Stimulated activated CD8-positive, alpha-beta memory T cell treated with anti-CD3 and anti-CD28 coated beads, Interleukin-4, amount 100 ng/mL, for 1 hour (primary cell): ENCODE measurements at places on chromosomes 1 and 21.

DNA sequence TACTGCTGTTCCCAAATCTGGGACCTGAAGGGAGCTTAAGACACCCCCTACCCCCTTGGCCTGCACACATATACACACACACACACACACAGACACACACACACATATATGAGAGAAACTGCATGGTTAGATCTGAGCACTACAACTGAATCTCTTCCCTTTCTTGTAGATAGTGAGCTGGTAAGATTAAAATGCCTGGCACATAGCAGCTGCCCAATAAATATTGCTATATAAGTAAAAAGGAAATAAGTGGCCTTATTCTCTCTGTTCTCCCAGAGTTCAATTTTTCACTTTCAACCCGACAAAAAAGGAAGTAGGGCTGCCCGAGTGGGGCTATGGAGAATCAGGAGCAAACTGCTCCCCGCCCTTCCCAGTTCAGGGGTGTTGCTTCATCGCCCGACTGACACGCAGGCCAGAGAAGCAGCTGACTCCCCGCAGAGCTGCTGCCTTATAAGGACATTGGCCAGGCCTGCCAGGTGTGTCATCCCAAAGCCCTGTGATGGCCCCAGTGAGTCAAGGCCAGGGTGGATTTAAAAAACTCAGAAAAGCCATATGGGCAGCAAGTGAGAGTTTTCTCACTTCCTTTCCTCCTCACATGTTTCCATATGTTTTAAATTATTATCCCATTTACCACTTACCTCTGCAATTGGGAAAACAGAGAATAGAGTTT is 106.5 kb upstream of the SLC44A3 start:
- no peak for DNase-seq

DNA sequence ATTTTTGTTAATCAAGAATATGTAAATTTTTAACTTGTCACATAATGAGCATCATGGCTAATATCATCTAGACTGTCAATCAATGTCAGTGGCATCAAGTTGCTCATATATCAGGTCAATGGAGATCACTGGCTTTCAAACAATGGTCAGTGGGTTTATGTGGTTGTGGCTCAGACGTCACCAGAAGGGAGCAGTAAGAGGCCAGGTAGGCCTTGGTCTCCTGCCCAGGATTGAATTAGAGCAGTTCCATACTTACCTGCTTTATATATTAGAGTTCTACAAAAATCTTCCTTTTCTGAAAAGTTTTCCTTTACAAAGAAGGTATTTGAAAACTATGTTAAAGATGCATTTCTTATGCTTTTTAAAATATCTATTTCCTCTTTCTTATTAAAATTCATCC is 206.3 kb upstream of the B3GALT2 start:
- DNase-seq = no peak

DNA sequence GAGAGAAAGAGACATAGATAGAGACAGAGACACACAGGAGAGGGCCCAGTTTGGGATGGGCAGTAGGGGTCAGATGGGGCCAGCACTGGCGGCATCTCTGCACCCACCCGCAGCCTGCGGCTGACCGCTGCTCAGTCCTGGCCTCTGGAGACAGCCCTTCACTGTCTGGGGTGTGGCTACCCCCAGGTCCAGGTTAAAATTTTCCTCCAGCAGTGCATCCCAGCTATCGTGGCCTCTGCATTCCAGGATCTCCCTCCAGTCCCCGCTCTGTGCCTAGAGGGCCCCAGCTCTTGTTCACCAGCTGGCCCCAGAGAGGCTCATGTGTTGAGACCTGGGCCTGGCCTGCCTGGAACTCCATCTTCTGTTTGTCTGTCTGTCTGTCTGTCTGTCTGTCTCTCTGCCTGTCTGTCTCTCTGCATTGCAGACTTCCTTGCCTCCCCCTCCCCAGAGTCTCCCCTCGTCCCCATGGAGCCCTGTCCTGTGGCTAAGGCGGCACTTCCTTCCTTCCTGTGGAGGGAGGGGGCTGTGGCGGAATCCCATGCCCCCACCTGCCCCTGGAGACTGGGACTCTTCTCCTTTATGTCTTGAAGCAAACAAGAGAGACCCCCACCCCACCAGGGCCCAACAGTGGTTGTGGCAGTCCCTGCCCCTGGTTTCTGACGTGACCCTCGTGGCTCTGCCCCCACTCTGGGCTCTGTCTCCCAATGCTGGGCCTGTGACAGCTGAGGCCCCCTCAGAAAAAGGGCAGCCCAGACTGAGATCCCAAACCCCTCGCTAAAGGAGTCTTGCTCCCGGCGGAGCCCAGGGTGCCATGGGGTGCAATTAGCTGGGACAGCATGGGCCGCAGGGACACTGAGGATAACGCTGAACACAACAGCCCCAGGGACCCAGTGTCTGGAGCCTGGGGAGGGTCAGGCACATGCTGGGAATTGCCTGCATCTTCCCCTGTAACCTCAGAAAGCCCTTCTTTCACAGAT is 241.8 kb downstream of the NPHP4 start:
- no peak for DNase-seq

DNA sequence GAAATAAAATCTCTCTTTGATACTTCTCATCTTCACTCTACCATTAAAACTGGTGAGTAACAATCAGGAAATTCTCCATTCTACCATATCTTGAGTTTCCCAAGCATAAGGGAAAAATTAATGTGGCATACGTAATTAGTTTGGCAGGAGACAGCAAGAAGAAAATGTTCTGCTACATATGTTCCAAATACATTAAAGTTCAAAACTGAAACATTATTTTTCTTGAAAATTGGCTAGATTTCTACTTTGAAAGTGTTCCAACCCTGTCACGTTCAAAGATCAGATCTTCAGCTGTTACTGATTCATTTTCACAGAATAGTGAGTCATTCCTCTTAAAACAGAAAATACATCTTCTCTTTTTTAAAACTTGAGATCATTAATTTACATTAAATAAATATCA is 48.5 kb downstream of the PIGK start:
- no peak for DNase-seq

- no peak for DNase-seq
Observed at GRCh38 chr1:42746436-42747105, 6.5 kb upstream of the CLDN19 start.

DNA sequence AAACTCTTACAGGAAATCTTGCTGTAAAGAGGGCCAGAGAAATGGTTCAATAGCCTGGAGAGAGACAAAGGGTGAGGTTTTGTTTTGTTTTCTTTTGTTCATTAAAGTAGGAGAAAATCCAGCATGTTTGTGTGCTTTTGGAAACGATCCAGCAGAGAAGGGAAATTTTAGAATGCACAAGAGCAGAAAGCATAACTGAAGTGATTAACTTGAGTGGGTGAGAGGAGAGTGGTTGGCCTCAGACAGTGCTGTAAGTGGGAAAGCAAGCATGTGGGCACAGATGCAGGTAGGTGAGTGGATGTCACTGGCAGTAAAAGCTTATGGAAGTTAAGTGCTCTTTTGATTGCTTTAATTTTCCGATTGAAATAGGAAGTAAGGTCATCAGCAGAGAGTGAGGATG is 50.2 kb downstream of the EEIG2 start:
- DNase-seq = no peak

DNA sequence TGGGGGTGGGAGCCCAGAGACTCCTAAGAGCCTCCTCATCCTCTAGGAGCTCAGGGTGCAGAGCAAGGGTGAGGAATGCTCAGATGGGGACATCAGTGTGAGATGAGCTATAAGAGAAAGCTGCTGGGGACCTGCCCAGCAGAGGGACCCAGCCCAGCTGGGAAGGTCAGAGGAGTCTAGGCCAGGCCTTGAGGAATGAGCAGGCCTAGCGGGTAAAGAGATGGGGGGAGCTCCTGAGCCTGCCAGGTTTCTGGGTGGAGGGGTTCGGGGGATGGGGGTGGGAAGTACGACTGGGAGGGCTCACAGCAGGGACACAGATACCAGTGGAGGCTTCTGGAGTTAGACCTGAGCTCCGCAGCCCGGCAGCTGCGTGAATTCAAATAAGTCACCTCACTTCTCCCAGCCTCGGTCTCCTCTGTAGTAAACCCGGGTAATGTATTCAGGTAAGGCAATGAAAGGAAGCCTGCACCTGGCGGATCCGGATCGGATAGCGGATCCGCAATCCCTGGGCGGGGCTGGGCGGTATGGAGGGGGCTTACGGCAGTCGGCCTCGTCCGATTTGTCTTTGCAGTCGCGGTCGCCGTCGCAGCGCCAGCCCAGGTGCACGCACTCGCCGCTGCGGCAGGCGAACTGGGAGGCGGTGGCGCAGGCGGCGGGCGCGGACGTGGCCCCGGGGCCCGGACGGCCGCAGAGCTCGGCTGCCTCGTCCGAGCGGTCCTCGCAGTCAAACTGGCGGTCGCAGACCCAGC is 38.0 kb upstream of the MAGOH start:
- DNase-seq = no peak

GRCh38 chr21:36478941-36479340 is 981 bp downstream of the CLDN14 start:
- DNase-seq = no peak

DNA sequence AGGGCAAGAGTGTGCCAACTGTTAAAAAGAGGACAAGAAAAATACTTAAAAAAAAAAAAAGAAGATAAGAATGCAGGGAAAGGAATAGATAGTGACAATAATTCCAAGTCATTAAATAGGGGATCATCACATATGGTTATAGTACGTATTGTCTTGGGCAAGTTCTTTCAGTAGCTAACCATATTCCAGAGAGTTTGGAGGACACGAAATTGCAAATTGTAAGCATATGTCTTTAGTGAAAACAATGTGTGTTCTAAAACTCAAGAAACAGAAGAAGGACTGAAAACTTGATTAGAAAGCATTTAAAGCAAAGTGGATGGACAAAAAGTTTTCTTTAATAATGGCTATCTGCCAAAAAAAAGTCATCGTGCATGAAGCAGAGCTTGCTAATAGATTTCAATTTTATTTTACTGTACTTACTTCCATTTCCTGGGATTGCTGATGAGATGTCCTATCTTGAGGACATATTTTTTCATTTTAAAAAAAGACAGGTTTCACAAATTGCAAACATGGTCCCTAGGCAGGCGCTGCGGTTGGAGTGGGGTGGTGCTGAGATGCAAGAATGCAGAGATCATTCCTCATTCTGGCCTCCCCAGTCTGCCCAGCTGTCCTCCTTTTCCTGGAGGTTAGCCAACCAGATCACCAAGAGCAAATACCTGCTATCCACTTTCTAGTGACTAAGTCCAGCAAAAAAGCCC is 11.9 kb downstream of the TSPAN2 start:
- DNase-seq = no peak

DNA sequence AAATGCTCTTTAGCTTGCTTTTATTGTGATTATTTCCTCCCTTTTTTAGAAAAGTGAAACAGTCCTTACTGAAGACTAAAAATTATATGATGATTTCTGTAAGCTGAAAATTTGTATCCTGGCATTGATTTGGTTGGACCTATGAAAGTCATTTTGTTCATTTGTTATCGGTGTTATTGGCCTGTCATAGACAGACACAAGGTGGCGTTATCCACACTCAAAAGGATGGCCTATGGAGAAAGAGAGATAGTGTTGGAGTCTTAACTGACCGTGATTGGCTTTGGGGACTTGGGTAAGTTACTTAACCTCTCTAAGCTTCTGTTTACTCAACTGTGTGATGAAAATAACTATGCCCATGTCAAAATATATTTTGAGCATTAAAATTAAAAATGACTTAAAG is 203.6 kb upstream of the CHODL start:
- DNase-seq = no peak

GRCh38 chr1:91374086-91374485 is 30.6 kb downstream of the HFM1 start:
- DNase-seq = no peak

- no peak for DNase-seq
Observed at GRCh38 chr1:112689196-112689841, 14.9 kb downstream of the MOV10 start.

DNA sequence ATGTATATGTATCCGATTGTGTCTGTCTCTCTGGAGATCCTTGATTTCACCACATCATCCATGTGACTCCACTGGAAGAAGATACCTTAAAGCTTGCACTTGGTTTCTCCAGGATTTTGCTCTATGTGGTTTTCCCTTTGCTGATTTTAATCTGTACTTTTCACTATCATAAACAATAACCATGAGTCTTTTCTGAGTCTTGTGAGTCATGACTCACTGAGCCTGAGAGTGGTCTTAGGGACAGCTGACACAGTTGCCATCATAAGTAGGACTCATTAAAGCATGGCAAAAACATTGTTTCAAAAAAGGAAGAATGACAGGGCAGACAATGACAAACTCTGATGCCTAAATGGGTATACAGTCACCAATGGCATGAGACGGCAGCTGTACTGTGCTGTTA is 226.2 kb downstream of the AKT3 start:
- no peak for DNase-seq

DNA sequence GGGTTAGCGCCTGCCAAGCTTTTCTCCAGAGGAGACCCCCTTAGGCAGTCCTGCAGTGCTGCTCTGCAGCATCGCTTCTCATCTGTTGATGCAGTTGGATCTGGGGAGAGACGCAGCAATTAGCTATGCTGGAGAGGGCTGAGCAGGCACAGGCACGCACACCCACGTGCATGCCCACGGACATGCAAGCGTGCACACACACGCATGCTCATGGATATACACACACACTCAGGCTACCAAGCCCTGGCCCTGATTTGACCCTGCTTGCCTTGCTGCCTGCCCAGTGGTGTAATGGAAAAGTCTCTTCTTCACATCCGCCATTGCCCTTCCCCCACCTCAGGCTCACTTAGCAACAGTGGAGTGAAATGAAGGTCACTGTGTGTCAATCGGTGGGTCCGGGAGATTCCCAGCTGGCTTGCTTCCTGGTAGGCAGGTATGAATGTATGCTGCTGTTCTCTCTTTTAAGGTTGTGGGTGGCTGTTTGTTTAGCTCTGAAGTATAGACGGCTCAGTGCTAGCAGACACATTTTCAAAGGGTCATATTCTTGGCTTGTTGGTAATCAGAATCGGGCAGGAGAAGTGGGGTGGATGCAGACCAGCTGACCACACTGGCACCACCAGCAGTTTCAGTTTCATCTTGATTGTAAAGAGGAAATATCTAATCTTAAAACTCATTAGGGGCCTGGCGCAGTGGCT is 9.5 kb downstream of the ATP1B1 start:
- no peak for DNase-seq

- DNase-seq = no peak
Observed at GRCh38 chr1:3899754-3900149, 320 bp downstream of the C1orf174 start.

DNA sequence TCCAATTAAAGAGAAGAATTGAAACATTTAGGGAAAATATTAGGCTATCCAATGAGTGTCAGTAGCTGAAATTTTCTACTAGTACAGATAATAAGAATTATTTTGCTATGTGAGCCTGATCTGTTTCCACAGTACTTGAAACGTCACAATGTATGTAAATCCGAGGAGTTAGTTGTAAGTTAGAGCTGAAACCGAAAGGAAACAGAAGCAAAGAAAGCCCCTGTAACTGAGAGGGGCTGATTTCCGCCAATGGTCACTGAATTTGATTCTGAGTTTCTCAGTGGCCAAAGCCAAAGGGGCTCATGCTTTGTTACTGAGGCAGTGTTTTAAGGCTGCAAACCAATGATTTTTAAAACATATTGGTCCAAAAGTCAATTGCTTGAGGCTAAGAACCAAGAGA is 168.3 kb upstream of the DUSP10 start:
- no peak for DNase-seq

- no peak for DNase-seq
Observed at GRCh38 chr1:228350179-228350742, 56.4 kb downstream of the TRIM11 start.

- DNase-seq = no peak
Observed at GRCh38 chr21:28216976-28217523, 775.6 kb downstream of the LTN1 start.

GRCh38 chr1:205064301-205064700 is 20.0 kb downstream of the TMEM81 start:
- no peak for DNase-seq

GRCh38 chr1:19484798-19485361 is 459 bp downstream of the CAPZB start:
- no peak for DNase-seq

GRCh38 chr1:198275597-198275996 is 118.8 kb downstream of the NEK7 start:
- no peak for DNase-seq

- DNase-seq = no peak
Observed at GRCh38 chr1:226973898-226974543, 33.9 kb downstream of the COQ8A start.
